Nasal cavity respiratory epithelium epithelial cell of viscerocranial mucosa (primary cell): ENCODE measurements at places on chromosomes 11 and 22. TPM values are rescaled to one million over a fixed set of nuclear protein-coding genes. Genes with fewer than 3 reads are reported as not detected.

Gene RBX1
- 20.6 and 28.4 TPM in 2 replicates for total RNA-seq

Gene C1QTNF4
- under 0.01 TPM in 1 of 2 replicates, not detected in the other for total RNA-seq

Gene OMP
- total RNA-seq: not detected in 2 replicates

Gene SPDYC
- total RNA-seq: not detected in 2 replicates

Gene CCDC81
- 0.28 and 0.34 TPM in 2 replicates for total RNA-seq

Gene TCN1
- total RNA-seq: 0.68 and 22.1 TPM in 2 replicates

Gene SLC5A1
- 1.4 and 4.1 TPM in 2 replicates for total RNA-seq

Gene OR52I2
- not detected in 2 replicates for total RNA-seq

Gene NXPE4
- total RNA-seq: not detected in 2 replicates

Gene CCDC87
- under 0.01 and 0.21 TPM in 2 replicates for total RNA-seq

Gene TEX12
- under 0.01 and 0.50 TPM in 2 replicates for total RNA-seq

Gene TMPRSS13
- 3.6 and 6.8 TPM in 2 replicates for total RNA-seq

Gene APOBEC3G
- total RNA-seq: 1.4 and 4.8 TPM in 2 replicates
